ENCODE measurements at places on chromosomes 7 and 10.

DNA sequence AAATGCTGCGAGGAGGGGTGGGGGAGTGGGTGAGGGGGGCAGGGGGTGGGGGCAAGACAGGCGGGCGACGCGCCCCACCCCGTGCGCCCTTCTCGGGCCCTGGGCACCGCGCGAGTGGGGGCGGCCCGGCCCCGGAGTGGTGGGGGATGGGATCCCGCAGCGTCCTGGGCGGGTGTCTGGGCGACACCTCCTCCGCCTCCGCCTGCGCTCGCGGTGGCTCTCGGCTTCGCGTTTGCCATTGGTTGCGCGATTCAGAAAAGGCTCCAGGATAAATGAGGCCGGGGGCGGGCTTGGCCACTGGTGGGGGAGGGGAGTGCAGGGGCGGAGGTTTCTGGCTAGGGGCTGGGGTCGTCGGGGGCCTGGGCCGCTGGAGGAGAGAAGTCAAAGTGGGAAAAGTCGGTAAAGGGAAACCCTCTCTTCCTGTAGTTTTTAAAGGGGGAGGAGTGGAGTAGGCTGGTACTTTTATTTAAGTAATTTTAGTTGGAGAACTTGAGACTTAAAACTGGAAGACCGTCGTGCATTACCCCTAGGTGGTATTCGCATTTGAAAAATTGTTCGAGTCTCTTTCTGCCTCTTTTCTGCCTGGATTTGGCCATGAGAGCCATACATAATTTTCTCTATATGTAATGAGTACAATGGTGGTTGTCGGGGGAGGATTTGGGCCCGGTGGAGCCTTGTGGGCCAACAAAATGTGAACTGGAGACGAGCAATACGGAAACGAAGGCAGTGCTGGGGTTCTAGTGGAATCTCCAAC, 992 bp upstream of the IGF2BP3 start:
- no peak for DNase-seq

GRCh38 chr10:101489355-101489754, 98.7 kb downstream of the POLL start:
- no peak for DNase-seq

- no peak for DNase-seq
Observed at GRCh38 chr10:61662794-61663259, at the start of gene CABCOCO1. TSS of gene CABCOCO1 (plus strand) at chr10:61662929. CDS start at chr10:61662973, 44 bp downstream.

DNA sequence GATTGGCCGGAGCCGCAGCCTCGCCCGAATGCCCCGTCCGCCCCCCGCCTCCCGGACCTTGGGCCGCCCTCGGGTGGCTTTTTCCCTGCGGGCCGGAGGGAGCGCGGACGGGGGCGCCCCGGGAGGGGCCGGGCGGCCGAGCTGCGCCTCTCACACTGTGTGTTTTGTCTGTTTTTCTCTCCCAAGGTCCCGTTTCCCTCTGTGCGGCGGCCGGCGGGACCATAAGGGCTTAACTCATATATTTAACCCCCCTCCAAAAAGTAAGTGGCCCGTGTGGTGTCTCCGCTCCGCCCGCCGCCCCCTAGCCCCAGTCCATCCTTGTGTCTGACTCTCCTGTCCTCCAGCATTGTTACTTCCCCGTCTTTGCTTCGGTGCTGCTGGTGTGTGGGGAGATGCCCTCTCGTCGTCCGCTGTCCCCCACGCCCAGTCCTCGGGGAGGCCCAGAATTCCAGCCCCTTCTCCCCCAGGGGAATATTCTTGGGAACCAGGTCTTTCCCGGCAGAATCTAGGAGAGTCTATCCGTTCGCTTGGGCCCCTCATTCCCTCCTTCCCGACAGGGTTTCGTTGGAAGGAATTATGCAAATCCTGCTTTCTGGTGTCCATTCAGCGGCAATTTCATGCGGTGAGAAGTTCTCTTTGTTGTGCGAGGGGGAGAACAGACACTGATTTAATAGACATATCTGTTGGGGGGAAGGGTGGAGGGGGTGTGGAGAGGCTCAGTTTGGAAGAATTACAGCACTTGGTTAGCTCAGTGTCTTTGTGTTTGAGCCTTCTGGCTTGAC, 1.3 kb downstream of the LCOR start:
- no peak for DNase-seq

DNA sequence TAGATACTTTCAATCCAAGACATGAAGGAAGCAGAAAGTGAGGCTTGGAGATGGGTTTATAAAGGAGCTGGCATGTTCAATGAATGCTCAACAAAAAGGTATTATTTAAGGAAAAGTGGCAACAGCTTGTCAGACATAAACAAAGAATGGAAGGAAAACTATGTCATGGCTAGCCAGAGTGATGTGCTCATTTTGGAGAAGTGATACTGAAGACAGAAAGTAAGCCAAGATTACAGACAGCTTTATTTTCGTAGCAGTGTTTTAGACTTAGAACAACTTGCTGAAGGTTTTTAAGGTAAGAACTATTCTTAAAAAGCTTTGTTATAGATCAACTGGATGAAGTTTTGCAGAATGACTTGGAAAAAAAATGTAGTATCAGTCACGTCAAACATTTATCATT, 160.5 kb upstream of the FERD3L start:
- no peak for DNase-seq
